ENCODE measurements at places on chromosomes 1 and 21. TPM values are rescaled to one million over a fixed set of nuclear protein-coding genes. Genes with fewer than 3 reads are reported as not detected.

GRCh38 chr1:8846263-8846662 lies 28.8 kb upstream of the RERE start:
- DNase-seq = no peak

GRCh38 chr1:43883321-43883720 lies 50.3 kb upstream of the ARTN start:
- no peak for DNase-seq

GRCh38 chr21:25361097-25361496 lies 246.2 kb downstream of the MRPL39 start:
- DNase-seq = no peak

GRCh38 chr1:7186382-7187111 lies 401.3 kb downstream of the CAMTA1 start:
- DNase-seq = no peak

- DNase-seq = no peak
Observed at GRCh38 chr1:47183308-47184089, 6.3 kb downstream of the PDZK1IP1 start.

GRCh38 chr1:67896826-67897225 lies 63.6 kb upstream of the GNG12 start:
- DNase-seq = no peak

- no peak for DNase-seq
Observed at GRCh38 chr21:32279377-32279680, 480 bp upstream of the MIS18A start.

DNA sequence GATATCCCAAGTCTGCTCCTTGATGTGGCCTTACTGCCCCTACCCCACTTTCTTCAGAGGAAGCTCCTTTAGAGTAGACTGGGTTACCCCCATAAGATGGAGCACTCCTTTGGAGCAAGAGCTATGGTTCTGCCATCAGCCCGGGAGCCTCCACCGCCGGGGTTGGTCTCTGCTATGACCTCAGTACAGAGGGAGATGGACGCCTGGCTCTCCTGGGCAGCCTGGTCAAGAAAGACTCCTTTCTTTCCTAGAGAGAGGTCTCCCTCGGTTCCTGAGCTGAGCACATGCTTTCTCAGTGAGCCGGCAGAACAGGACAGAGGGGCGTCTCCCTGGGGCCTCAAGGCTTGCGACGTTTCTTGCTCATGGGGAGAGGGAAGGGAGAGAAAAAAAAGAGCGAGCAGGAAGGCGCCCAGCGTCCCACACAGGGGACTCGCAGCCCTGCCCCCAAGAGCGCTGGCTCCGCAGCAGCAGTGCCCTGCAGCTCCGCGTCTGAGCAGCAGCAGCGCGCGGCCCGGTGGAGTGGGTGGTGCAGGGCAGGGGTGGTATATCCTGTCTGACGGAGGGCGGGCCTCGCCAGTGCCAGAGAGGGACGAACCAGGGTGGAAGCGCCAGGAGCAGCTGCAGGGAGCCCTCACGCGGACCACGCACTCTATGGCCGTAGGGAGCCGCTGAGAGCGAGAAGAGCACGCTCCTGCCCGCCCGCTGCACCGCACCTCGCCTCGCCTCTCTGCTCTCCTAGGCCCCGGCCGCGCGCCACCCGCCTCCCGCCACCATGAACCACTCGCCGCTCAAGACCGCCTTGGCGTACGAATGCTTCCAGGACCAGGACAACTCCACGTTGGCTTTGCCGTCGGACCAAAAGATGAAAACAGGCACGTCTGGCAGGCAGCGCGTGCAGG lies at the start of gene PKP1:
Gene PKP1 (plus strand): TSS at position 576 of the 899 bp plus-strand sequence. CDS start 197 bp downstream, at position 773.
- DNase-seq = no peak

- DNase-seq = no peak
Observed at GRCh38 chr21:46211786-46212720, 16.5 kb downstream of the LSS start.

- no peak for DNase-seq
Observed at GRCh38 chr1:236214761-236215160, 67.0 kb downstream of the ERO1B start.

DNA sequence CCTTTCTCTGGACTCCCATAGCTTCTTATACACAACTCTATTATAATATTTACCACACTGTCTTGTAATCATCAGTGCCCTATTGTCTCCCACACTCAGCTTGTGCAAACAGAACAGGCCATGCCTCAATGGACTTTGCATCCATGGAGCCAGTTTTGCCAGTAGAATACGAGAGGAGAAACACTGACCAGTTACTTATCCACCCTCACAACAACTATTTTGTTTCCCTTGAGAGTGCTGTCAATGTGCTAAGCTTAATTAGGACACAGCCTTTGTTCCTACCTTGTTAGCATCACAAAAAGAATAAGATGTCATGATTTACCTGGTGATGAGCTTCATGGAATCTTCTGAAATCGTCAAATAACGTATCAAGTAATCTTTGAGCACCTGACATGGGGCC lies 18.1 kb upstream of the LRRC52 start:
- no peak for DNase-seq

DNA sequence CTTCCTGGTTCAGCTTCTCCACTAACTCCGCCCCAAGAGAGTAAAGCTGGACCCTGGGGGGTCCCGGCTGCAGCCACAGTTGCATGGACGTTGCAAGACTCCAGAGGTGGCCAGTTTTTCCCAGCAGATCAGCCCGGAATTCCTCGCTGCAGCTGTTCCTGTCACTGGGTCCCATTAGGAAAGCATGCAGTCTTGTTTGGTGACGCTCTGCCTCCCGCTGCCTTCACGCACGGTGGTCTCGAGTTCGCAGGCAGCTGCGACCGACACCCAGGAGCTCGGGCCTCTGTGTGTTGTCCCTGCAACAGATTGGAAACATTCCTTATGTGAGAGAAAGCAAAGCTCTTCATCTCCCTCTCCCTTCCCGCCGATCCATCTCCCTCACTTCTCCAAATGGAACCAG lies 162.8 kb downstream of the PRDM16 start:
- no peak for DNase-seq

- no peak for DNase-seq
Observed at GRCh38 chr1:241999026-241999425, at the start of gene MAP1LC3C. MAP1LC3C (minus strand) TSS chr1:241999098; CDS start chr1:241999008, 90 bp downstream.

- no peak for DNase-seq
Observed at GRCh38 chr1:101291562-101292380, 55.0 kb downstream of the S1PR1 start.

- no peak for DNase-seq
Observed at GRCh38 chr1:12772520-12772919, 1.0 kb upstream of the PRAMEF12 start.

- DNase-seq = no peak
Observed at GRCh38 chr21:42561762-42562650, 48.4 kb downstream of the SLC37A1 start.

DNA sequence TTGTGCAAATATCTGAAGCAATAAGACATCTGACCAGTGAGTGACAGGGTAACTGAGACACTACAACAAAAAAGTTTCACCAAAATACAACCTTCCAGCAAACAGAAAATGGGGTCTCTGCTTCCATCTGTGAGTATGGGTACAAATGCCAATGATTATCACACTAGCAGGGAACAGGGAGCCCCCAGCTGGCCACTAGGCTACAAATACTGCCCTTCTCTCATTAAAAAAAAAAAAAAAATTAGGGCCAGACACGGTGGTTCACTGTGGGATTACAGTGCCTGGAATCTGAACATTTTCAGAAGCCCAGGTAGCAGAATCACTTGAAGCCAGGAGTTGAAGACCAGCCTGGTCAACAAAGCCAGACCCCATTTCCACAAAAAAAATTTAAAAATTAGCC lies 48.4 kb upstream of the EDARADD start:
- DNase-seq = no peak

GRCh38 chr1:109626682-109627408 lies 7.2 kb downstream of the AMPD2 start:
- no peak for DNase-seq

DNA sequence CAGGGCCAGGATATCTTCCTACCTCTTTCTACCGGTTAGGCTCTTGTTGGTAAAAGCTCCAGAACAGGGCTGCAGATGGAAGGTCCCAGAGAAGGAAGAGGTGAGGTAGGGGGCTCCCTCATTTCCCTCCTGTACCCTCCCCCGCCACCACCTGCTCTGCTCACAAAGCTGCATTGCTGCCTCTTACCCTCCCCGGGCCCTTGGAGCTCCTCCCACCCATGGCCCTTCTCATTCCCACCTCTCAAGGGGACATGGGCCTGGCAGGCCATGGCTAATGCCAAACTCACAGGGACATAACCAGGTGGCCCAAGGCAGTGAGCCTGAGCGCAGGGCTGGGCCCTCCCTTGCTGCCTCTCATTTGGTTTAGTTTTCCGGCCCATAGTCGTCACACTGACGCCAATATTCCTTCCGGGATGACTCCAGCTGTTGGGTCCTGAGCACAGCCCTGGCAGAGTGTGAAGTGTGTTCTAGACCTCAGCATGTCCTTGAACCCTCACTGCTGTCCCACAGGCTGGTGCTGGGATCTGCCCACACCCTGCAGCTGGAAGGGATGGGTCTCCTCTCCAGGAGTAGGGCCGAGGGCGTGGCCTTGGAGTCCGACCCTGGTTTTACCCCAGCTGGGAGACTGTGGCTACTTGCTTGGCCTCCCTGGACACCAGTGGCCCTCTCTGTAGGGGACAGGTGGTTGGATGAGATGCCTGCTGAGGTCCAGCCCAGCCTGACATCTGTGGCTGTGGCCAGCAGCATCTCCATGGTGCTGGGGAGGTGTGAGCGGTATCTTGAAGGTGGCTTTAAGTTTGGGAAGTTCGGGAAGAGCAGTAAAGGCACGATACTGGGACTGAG lies 104.6 kb downstream of the ARHGEF10L start:
- no peak for DNase-seq

Gene KCNA3
- not detected for total RNA-seq

Gene TMEM240
- 2.8 TPM for total RNA-seq

Gene REN
- total RNA-seq = 5.2 TPM

Gene IRF6
- total RNA-seq = 99.7 TPM

Gene LIN9
- total RNA-seq = 3.8 TPM

Gene STK40
- 37.4 TPM for total RNA-seq

Gene COA6
- 46.2 TPM for total RNA-seq

Gene NBPF20
- 3.1 TPM for total RNA-seq

Gene HAO2
- not detected for total RNA-seq

Gene PALMD
- total RNA-seq = 0.17 TPM

Gene DMBX1
- total RNA-seq = not detected

Gene PPFIA4
- 0.13 TPM for total RNA-seq

All from kidney epithelial cell (primary cell).